ENCODE measurements at places on chromosomes 2 and 18.

DNA sequence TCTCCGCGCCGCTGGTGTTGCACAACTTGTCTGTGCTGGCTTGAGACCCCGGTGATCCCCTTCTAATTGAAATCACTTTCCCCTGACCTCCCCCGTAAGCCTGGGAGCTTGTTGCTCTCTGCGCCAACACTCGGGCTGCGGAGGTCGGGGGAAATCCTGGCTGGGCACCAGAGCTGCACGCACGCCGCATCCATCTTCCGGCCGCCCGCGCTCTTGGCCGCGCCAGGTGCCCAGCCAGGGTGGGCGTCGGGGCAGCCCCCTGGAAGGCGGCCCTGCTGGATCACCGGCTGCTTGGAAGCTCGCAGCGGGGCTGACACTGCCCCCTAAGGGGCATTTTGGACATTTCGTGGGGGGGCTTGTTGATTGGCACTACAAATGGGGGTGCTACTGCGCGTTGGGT is 280.3 kb upstream of the SKOR2 start:
- DNase-seq: no peak

DNA sequence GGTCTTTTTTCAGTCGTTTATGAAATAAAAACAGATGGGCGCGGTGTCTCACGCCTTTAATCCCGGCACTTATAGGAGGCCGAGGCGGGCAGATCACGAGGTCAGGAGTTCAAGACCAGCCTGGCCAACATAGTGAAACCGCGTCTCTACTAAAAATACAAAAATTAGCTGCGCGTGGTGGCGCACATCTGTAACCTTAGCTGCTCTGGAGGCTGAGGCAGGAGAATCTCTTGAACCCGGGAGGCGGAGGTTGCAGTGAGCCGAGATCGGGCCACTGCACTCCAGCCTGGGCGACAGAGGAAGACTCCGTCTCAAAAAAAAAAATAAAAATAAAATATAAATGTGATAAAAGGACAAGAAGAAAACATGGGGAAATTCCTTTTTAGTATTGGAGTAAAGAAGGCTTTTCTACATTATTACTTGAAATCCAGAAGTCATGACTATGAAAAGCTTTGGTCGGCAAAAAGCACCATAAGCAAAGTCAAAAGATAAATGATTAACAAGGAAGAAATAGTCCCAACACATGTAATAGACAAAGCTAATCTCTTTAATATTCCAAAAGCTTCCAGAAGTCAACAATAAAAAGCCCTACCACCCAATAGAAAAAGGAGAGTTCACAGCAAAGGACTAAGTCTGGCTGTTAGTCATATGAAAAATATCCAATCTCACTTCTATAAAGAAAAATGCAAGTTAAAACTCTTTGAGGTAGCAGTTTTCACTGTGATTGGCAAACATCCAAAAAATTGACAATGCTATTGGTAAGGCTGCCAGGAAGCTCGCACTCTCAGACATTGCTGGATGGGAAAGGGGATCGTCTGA is 1.4 kb upstream of the FAM168B start:
- DNase-seq: no peak

GRCh38 chr2:20490300-20491181 is 43.7 kb downstream of the RHOB start:
- DNase-seq: no peak

DNA sequence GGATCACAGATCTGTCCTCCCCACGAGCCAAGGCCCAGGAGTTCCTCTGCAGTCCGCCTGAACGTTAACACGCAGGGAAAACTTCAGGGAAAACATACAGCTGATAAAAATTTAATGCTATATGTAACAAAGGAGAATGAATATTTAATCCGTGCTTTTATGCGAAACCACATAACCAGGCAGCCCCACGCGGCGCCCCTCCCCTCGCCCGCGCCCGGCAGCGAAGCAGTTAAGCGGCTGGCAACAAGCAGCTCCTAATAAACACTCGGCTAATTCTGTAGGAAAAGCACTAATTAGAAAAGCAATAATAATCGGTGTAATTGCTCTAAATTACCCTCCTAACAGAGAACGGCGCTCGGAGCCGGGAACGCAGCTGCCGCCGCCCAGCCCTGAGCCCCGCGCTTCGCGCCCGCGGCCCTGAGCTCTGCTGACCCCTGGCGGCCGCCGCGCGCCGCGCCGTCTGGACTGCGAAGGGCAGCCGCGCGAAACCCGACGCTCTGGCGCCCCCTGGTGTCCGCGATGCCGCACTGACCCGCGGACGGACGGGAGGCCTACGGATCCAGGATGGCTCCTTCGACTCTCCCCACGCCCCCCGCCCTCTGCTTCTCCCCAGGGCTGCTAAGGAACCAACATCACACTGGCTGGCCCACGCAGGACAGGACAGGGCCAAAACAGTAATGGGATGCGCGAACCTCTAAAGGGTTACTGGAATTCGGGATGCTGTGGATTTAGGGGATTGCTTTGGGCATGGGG is 181.4 kb downstream of the SMAD2 start:
- peak; percentile 21 for DNase-seq

DNA sequence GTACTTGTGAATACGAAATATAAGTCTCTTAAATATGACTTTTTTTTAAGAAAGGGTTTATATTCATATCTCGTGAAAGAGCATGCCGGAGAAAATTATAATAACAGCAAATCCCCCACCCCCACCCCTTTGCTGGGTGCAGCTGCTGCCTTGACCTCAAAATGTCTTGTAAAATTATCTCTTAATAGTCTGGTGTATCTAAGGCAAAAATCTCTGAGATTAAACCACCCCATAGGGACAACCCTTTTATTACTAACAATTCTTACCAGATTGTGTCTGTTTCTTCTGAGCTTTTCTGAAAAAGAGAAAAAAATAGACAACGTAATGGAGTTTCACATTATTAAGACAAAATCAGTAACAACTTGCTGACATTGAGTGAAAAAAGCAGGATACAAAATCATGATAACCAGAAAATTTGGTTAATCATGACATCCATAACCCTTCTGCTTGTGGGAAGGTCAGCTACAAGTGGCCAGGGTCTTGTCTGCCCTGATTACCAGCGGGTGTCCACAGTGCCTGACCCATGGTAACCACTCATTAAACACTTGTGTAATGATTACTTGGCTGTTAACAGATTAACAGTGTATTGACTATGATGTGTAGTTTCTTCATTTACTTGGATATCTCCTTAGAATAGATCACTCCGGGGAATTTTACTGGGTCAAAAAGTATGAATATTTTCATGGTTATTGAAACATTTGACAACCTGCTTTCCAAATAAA is 1.5 kb downstream of the STRADB start:
- no peak for DNase-seq

DNA sequence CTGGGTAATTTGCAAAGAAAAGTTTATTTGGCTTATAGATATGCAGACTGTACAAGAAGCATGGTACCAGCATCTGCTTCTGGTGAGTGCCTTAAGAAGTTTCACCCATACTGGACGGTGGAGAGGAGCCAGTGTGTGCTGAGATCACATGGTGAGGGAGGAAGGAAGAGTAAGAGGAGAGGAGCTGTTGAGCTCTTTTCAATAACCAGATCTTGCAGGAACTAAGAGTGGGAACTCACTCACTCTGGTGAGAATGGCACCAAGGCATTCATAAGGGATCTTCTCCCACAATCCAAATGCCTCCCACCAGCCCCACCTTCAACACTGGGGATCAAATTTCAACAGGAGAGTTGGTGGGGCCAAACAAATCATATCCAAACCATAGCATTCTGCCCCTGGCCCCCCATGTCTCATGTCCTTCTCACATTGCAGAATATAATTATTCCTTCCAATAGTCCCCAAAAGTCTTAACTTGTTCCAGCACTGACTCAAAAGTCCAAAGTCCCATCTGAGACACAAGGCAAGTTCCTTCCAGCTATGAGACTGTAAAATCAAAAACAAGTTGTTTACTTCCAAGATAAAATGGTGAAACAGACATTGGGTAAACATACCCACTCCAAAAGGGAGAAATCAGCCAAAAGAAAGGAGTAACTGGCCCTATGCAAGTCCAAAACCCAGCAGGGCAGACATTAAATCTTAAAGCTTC is 11.7 kb upstream of the TMEM37 start:
- DNase-seq: no peak

DNA sequence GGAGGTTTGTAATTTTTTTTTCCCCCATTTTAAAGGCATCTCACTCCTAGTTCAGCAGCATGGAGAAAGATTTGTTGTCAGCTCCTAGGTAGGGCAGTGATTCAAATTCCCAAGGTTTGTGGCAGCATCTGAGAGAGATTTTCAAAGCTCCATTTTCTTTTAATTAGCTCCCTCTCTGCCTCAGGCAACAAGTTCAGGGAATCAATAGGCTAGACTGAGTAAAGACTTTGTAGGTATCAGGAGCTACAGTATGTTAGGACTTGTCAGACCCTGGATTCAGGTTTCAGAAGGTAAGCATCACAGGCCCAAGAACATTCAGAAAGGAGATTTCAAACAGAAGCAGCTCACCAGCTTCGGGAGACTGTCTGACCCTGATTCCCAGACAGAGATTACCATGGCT is 273.3 kb upstream of the ERBB4 start:
- DNase-seq: no peak

DNA sequence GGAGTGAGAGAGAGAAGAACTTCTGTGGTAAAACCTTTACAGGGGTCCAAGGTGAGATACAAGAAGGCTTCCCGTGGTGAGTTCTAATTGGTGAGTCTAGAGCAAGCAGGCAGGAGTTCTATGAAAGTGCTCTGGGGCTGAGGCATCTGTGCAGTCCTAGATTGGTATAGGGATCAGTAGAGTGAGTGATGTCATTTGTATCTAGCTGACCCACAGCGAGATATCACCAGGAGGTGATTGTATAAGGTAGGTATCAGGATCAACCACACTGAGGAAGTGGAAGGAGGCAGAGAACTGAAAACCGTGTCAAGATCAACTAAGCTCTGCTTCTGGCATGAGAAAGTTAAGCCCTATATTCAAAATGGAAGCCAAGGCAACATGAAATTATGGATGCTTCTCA is 1648.9 kb upstream of the TMEFF2 start:
- DNase-seq: no peak

DNA sequence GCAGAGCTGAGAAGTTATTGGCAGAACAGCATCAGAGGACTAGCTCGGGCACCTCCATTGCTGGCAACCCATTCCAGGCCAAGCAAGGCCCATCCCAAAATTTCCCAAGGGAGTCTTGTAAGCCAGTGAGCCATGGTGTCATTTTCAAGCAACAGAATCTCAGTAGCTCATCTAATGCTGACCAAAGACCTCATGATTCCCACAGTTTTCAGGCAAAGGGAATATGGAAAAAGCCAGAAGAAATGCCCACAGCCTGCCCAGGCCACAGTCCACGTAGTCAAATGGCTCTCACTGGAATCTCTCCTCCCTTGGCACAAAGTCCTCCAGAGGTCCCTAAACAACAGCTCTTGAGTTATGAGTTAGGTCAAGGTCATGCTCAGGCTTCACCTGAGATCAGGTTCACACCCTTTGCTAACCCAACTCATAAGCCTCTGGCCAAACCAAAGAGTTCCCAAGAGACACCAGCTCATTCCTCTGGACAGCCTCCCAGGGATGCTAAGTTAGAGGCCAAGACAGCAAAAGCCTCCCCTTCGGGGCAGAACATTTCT is 2.6 kb downstream of the SMARCAL1 start:
- no peak for DNase-seq

DNA sequence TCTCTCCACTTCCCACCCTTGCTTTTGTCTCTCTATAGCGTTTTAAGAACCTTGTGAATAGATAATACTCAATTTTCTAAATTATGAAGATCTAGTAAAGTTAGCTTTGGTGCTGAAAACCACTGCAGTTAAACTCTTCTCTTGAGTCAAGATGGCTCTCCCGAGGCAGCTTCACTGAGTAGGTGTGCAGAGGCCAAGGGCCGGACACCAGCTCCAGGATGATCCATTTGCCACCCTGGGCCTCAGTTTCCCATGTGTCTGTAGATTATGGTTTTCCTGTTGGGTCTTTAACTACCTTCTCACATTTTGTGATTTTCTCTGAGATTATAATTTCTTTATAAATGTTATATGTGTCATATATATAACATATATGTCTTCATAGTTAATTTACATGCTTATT is 68.5 kb upstream of the SH3RF3 start:
- DNase-seq: no peak

DNA sequence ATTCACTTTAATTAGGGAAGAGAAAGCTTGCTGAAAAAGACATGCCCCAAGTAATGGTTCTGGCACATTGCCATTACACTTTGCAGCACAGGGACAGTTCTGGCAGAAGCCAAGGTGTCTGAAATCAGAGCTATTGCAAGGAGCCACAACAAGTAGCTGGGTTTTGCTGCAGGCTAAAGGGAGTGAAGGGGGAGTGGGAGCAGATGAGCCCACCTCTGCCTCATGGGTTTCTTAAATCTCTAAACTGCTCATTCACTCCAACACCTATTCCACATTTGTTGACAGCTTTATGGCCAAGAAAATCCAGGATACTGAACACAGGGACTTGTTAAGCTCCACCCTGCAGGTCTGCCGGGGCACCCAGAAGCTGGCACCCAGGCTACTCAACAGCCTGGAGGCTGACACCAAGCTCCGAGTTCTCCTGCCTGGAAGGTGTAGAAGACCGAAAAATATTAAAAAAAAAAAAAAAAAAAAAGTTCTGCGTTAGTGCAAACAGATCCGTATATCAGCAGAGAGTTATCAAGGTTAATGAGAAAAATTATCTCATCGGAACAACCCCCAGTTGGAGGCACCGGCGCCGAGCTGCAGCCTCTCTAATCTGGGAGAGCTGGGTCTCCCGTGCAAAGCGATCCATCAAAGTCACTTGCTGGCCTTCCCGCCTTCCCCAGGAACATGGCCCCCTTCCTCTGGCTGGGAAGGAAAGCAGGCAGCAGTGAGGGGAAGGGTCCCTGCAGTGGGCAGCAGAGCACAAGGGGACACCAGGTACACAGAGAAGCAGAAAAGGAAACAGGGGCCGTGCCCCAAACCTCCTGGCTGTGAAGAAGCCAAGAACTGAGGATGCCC is 123.7 kb downstream of the HNMT start:
- DNase-seq: no peak
